ENCODE measurements at places on chromosomes 13 and 19.

DNA sequence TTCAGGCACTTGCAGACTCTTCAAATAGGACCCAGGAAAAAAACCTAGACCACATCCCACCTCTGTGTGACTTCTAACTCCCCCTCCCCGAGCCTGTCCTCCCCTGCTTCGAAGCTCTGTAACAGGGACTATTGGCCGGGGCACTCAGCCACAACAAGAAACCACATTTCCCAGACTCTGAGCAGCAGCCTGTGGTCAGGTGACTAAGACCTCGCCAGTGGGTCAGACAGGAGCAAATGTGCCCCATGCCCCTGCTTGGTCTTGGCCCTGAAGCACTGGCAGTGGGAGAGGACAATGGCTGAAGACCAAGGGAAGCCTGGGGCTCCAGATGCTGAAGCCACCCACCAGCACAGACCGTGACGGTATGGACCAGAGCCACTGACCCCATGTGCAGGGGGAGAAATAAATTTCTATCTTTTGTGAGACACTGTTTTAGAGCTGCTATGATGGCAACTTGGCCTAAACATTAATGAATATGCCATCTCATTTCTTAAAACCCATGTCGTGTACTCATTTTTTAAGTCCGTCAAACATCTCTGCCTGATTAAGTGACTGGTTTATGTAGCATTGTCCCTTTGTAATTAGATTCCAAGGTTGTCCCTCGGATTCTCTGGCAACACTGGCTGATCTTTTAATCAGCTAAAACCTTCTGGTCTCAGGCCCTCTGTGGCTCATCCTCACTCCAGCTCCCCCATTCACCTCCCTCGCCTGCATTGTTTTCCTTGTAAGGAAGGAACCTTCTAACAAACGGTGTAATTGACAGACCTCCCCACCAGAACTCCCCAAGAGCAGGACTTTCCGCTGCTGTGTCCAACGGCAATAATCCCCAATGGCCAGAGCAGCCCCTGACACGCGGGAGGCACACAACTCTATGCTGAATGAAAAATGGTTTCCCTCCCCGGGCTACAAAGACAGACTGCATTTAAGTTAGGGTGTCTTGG, 98.4 kb downstream of the STK24 start:
- peak; percentile 90 for DNase-seq

- no peak for DNase-seq
Measured at GRCh38 chr19:13104848-13105711, 2.4 kb upstream of the LYL1 start.

DNA sequence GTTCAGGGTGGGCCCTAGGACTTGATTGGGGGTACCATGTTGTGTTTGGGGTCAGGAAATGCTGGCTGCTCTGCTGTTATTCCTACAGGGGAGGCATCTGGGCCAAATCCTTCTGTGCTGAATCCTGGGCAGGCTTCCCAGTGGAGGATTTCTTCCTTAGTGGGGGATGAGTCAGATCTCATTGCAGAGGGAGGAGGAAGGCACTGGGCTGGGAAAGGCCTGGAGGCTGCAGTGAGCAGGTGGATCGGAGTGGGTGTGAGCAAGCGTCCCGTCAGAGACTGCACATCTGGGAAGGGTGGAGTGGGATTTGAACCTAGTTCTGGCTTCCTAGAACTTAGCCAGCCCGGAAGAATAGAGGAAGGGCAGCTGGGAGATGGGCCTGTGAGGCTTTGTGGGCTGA, 11.5 kb downstream of the CCDC124 start:
- no peak for DNase-seq

DNA sequence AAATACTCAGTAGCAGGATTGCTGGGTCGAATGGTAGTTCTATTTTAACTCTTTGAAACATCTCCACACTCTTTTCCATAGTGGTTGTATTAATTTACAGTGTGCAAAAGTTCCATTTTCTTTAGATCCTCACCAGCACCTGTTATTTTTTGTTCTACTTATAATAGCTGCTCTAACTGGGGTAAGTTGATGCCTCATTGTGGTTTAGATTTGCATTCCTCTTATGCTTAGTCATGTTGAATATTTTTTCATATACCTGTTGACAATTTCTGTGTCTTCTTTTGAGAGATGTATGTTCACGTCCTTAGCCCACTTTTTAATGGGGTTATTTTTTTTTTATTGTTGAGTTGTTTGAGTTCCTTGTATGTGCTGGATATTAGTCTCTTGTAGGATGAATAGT, 144.6 kb downstream of the NBEA start:
- no peak for DNase-seq

- no peak for DNase-seq
Measured at GRCh38 chr19:29547981-29548380, 22.2 kb downstream of the VSTM2B start.

DNA sequence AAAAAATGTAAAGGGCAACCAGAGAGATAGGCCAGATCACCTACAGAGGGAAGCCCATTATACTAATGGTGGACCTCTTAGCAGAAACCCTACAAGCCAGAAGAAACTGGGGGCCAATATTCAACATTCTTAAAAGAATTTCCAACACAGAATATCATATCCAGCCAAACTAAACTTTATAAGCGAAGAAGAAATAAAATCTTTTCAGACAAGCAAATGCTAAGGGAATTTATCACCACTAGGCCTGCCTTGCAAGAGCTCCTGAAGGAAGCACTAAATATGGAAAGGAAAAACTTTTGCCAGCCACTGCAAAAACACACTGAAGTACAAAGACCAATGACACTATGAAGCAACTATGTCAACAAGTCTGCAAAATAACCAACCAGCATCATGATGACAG, 28.4 kb downstream of the VSTM2B start:
- no peak for DNase-seq
